ENCODE measurements at places on chromosomes 3 and 15.

DNA sequence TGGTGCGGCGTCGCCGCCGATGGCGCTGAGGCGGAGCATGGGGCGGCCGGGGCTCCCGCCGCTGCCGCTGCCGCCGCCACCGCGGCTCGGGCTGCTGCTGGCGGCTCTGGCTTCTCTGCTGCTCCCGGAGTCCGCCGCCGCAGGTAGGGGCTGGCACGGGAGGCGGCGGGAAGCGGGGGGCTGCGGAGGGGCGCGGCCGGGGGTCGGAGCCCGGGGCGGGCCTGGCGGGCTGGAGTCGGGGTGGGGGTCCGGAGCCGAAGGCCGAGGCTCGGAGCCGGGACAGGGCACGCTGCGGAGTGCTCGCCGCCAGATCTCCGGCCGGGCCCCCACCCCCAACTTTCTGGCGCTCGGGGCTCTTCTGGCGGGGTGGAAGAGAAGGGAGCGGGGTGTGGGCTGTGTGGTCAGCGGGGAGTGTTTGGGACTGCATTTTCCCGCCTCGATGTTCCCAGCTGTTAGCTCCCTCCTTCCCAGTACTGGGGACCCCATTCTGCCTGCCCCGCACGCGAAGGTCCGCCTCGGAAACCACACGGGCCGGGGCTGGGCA is 299 bp downstream of the TYRO3 start:
- DNase-seq: no peak

GRCh38 chr3:39216176-39216790 is 23.9 kb upstream of the XIRP1 start:
- DNase-seq: no peak

DNA sequence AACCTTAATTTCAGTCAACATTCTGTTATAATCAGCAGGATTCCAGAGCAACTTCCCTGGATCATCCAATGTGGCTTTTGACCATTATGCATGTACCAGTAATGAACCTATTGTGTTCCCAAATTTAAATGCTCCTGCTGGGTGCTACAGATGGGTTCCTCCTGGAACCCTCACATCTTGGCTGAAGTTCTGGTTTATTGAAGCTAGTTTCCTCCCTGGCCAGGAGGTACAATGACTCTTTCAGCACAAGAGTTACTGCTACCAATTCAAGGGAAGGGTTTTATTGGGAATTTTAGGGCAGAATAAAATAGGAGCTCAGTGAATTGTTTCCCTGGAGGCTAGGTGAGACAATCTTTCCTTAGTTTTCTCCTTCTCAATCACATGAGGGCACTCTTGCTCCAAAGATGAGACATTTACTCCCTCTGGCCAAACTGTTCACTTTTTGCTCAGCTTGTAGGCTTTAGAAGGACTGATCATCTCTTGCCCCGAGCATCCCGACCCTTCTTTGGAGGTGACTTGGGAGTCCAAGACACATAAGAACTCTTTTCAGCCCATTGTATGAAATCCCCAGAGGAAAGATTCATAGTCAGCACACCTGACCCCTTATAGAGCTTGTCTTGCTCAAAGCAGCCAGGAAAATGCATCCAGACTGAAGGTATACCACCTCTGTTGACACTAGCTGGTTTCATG is 8.8 kb upstream of the NPHP3 start:
- DNase-seq: no peak

GRCh38 chr15:101608201-101608600 is 44.0 kb downstream of the TM2D3 start:
- no peak for DNase-seq

GRCh38 chr15:31489801-31490646 is 163.4 kb downstream of the KLF13 start:
- DNase-seq: no peak

DNA sequence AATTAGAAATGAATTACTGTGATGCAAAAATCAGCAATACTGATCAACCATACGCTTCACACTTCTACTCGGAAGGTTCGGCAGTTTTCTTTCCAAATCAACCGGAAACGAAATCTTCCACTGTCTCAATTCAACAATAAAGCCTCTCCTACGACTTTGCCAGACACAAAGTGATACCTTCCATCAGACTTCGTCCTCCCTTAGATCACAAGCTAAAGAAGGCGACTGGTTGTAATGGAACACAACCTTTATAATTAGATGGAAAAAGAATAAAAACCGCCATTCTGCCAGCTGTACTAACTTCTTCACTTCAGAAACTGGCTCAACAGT is 618 bp downstream of the PARL start:
- no peak for DNase-seq

- no peak for DNase-seq
Measured at GRCh38 chr3:23767546-23767945, 38.2 kb upstream of the UBE2E1 start.

DNA sequence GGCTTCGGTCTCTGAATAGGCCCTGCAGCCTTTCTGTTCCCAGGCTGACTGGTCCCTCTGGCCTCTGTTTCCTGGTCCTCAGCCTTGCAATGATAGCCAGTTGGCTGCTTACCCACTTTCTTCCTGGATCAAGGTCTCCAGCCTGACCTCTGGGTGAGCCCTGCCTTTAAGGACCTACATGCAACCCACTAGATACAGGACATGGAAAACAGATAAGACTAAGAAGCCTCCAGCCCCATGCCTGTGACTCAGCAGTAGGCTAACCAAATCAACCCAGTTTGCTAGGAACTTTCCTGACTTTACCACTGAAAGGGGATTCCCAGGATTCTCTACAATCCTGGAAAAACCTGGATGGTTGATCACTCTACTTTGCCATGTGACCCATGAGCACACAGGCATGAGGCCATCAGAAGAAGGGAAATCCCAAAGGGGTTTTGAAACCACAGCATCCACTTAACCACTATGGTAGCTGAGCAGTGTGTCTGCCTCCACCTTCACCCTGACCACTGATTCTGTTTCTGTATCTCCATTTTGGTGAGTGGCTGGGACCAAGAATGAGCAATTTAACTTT is 188.1 kb downstream of the CHST2 start:
- no peak for DNase-seq

GRCh38 chr3:29568355-29568754 is 287.5 kb downstream of the RBMS3 start:
- DNase-seq: no peak

DNA sequence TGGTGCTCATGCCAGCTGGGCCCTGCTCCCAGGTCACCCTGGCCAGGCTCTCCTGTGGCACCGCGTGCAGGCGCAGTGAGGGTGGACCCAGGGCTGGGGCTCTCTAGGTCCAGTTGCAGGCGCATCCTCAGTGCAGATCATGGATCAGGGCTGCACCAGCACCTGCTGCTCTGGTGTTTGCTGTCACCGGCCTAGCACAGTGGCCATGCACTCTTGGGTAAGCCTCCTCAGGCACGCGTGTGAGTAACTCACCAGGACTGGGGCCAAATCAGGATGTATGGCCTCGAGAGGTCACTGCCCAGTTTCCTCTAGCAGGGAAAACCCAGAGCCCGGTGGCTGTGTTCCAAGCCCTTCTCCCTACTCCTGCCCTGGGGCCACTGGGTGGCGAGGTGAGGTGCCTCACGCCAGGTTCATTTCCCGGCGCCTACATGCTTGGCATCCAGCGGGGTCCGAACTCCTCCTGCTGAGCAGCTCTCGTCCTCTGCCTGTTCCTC is 45.5 kb upstream of the SLC41A3 start:
- DNase-seq: no peak
